ENCODE measurements at places on chromosomes 2 and 18.

- no peak for DNase-seq
Measured at GRCh38 chr18:22167471-22168241, 1.7 kb upstream of the GATA6 start.

- no peak for DNase-seq
Measured at GRCh38 chr2:53253244-53253643, 514.4 kb upstream of the CHAC2 start.

DNA sequence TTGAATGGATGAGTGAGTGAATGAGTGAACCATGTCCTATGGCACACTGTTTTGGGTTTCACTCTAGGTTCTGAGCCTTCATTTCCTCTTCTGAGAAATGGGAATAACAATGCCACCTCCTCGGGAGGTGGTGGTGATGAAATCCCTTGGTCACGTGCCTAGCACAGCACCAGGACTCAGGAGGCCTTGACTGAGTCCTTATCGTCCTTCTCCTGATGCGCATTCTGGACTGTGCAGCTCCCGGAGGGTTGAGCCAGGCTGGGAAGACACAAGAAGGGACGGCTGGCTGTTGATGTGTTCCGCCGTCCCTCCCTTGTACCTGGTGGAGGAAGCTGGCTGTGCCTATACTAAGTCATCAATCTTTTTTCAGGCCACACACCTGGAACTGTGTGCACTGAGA, 437.3 kb downstream of the ZNF521 start:
- no peak for DNase-seq

- no peak for DNase-seq
Measured at GRCh38 chr2:98793897-98794830, 63.2 kb upstream of the MGAT4A start.

- DNase-seq, result peak; percentile 91
Measured at GRCh38 chr2:2577407-2577831, 246.3 kb upstream of the MYT1L start.

DNA sequence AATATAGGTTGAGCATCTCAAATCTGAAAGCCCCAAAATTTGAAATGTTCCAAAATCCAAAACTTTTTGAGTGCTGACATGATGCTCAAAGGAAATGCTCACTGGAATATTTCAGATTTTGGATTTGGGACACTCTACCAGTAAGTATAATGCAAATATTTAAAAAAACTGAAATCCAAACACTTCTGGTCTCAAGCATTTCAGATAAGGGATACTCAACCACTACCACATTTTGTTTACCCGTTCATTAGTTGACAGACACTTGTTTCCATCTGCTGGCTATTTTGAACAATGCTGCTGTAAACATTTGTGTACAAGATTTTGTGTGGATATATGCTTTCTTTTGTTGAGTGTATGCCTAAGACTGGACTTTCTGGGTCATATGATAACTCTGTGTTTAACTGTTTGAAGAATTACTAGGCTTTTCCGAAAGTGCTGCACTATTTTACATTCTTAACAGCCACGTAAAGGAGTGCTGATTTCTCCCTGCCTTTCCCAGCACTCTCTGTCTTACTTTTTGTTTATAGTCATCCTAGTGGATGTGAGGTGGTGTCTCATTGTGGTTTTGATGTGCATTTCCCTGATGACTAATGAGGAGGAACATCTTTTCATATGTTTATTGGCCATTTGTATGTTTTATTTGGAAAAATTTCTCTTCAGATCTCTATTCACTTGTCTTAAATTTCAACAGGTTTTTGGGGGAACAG, 19.5 kb upstream of the DCDC2C start:
- no peak for DNase-seq

Data from NCI-H146 (cell line).